GF-D8 (cell line): ENCODE measurements at places on chromosomes 1 and 21.
A peak's percentile ranks its signal among the peaks of the same experiment; 100 is the strongest.

- DNase-seq: peak; percentile 7
Observed at GRCh38 chr1:21365036-21365435, 74.8 kb upstream of the ECE1 start.

- no peak for DNase-seq
Observed at GRCh38 chr1:8821084-8821483, 3.6 kb upstream of the RERE start.

DNA sequence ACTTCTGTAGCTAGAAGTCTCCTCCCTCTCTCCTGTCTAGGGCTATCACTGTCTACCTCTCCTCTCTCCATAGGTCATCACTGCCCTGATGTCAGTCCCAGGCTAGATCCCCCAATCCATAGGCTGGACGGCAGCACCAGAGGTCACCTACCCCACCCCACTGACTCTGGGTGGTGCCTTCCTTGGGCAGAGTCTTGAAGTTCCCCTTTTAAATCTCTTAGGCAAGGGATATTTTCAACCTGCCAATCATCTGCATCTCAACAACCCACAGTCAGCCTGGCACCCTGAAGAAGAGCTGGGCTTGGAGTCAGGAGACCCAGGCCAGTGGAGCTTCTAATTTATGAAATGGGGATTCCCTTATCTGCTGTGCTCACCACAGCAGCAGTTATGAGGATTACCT is 13.2 kb downstream of the MYBPH start:
- DNase-seq: no peak

DNA sequence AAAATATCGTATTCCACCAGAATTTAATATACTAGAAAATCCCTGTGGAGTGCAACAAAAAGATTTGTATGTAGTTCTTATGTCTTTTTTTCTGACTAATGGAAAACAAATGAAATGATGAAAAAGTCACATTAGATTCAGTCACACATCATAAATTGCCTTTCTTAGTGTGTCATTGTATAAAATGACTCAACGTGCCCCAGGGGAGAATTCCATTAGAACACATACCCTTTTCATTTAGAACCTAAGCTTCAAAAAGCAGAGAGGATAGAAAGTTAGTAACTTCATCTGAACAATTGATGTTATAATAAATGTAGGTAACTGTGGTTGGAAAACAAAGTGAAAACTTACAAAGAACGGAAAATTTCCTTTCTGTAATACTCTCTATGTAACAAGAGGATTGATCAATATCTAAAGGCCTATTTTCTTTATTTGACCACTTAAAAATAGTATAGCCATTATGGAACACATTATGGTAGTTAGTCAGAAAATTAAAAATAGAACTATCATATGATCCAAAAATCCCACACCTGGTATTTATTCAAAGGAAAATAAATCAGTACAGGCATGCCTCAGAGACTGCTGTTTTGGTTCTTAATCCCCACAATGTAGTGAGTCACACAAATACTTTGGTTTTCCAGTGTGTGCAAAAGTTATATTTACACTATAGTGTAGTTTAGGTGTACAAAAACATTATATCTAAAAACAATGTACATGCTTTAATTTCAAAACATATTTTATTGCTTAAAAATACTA is 1016.1 kb downstream of the KCNT2 start:
- no peak for DNase-seq

DNA sequence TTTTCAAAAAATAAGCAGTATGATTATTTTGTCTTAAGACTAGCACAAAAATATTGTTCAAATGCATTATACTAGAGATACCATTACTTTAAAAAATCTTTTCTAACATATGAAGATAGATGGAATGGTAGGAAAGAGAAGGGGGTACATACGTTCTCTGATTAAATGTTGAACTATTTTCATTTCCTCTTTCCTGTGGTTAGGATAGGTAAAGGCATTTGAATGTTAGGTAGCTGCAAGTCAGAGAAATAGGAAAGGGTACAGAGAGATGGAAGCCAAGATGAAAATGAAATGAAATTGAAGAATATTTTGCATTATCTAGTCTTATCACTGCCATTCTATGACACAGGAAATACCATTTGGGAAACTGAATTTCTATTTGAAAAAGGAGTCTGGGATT is 28.3 kb downstream of the TLCD4 start:
- DNase-seq: no peak

DNA sequence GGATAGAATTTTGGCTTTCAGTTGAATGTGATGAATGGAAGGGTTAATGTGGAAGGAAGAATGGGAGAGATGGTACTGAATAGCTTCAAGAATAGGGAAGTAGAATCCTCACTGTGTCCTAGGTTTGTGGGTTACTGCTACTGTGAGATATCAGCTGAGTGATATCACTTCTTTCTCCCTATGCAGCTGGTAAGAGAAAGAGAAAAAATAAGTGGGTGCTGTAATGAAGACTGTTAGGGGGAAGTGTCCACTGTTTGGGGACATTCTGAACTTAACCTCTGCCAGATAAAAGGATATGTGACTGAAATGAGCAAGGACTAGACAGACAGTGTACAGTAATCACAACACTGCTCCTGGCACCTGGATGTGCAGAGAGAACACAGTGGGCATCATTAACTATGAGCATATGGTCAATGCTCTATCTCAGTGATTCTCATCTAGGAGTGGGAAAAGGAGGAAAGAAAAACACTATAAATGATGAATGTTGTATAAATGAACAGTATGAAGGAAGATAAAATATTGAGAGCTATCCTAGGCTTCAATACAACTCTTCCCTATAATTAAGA is 25.6 kb upstream of the MOB3C start:
- DNase-seq: no peak

DNA sequence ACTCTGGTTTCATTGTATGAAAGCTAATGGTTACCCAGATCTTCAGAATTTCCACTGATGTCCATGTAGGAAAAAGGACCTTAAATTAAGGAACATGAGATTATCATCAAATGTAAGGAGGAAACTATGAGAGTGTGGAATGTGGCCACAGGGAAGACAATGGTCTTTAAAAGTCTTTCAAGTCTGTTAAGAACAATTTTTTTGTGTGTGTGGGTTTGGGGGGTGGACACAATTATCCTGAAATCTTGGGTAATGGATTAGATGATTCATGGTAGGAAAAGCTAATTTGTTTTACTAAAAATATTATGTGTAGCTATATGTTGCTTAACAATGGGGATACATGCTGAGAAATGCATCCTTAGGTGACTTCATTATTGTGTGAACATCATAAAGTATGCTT is 72.9 kb downstream of the PLA2G4A start:
- no peak for DNase-seq

GRCh38 chr1:23514111-23514679 is 16.8 kb downstream of the E2F2 start:
- DNase-seq: no peak

- no peak for DNase-seq
Observed at GRCh38 chr1:161225178-161225533, 704 bp upstream of the TOMM40L start.

DNA sequence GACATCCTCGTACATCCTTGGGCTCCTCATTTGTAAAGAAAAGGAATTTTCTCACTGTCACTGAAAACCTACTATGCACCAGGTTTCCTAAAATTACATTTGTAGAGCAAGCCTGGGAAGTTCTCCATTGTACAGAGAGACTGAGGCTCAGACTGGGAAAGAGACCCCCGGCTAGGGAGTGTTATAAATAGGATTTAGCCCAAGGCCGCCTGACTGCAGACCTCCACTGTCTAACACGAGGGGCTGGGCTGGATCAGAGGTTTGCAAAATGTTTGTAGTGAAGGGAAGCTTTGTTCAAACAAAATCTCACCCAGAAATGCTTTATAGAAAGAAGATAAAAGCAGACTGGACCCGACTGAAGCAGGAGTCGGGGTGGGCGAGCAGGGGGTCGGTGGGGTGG is 131.3 kb downstream of the ACTL8 start:
- no peak for DNase-seq

DNA sequence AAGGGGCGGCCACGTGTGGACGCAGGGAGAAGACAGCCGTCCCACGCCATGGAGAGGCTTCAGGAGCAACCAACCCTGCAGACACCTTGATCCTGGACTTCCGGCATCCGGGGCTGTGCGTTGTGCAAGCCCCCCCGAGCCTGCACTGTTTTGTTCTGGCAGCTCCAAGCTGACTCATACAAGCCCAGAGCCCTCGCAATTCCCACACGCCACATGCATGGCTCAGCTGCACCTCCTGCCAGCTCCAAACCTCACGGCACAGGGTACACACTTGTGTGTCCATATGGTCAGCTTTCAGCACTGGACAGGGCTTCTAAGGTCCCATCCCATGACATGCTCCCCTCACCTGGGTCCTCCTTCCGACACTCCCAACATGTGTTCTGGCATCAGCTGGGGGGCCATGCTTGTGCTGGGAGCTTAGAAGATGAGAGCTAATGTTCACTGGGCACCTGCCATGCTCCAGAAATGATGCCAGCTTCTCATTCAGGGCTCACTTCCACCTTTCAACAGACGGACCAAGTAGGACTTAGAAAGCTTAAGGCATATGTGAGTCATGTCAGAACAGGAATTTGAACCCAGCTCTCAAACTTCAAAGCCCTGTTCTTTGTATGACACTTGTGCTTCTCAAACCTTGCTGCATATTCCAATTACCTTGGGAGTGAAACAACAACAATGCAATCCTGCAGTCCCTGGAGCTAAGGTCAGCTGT is 137.3 kb downstream of the PGBD5 start:
- no peak for DNase-seq

DNA sequence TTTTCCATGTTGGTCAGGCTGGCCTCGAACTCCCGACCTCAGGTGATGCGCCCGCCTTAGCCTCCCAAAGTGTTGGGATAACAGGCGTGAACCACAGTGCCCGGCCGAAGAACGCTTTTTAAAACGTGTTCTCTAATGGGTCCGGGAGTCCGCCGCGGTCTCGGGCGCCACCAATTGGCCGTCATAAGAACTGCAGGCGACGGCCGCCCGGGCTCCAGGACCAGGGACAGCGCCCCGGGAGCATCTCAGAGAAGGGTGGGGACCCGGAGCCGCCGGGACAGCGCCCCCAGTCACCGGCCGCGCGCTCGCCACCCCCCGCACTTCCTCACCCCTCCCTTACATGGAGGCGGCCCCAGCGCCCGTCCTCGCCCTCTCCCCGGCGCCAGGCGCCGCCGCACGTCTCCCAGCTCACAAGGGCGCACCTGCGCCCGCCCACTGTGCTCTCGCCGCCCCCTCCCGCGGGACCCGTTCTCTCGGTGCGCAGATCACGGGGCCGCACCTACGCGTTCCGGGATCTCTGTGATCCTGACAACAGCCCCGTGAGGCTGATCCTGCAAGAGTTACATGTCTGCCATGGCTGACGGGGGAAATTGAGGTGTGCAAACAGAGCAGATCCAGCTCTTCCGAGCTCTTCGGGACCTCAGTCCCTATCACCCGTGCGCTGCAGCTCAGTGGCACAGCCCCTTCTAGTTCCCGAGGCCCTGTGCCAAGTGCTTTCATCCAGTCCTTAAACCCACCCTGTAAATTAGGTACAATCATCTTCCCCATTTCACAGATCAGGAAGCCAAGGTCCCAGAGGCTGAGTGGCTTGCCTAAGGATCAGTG is 9.8 kb downstream of the RAP1GAP start:
- DNase-seq: no peak

- no peak for DNase-seq
Observed at GRCh38 chr1:1185101-1185765, 11.6 kb downstream of the TTLL10 start.

DNA sequence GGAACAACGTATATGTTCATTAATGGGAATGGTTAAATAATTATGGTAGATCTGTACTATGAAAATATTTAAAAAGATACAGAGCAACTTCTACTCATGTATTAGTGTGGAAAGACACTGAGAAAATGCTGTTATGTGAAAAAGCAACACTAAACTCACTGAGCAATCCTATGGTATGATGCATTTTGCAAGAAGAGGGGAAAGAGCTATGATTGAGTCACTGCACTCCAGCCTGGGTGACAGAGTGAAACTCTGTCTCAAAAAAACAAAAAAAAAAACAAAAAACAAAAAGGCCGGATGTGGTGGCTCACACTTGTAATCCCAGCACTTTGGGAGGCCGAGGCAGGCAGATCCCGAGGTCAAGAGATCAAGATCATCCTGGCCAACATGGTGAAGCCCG is 44.4 kb downstream of the ATP5PO start:
- DNase-seq: no peak

DNA sequence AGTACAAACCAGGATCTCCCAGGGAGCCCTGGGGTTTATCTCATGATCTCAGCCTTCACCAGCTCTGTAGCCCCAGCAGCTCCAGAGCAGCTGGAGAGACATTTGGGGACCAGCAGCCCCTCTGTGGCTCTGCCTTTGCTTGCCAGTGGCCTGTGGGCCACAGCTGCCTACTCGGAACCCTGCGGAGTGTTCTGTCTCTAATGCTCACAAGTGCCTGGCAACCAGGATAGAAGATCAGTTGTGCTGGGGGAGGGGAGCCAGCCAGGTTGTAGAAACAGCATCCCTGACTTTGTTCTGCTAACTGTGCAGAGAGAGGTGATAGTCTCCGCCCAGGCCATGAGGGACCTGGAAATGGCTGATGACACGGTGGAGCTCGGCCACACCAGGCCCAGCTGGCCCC is 50.9 kb upstream of the KCNJ15 start:
- no peak for DNase-seq

DNA sequence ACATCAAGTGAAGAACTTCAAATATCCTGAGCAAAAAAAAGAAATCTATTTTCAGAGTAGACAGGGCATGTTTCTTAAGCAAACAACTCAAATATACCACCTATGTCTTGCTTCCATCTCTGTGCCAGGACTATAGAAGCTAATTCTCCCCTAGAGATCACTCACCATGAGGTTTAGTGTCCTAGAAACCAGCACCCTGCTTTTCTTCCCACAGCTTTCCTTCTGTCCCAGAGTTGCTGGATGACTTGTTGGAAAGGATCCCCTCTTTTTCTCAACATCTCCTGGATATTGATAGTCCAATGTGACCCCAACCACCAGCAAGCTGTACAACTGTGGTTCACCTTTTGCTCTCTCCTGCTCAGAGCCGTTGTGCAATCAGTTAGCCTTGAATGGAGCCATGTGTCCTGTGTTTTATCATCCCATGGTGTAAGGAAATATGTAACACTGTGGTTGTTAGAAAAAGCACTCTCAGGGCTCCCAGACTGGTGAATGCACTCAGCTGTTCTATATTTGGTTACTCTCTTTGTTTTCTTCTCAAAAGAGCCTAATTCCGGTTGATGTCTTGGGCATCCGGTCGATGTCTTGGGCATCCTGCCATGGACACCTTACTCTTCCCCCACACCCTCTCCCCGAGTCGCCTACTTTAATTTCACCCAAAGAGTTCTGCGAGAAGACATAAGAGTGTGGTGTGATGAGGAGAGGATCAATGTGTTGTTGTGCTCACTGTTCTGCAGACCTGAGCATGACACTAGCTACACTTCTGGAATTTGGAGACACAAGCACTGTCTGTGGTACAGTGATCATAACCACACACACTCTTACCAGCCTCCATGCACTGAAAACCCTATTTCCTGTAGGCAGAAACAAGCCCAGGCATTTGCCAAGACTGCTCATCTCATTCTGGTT is 1.7 kb downstream of the TNFSF4 start:
- DNase-seq: no peak

DNA sequence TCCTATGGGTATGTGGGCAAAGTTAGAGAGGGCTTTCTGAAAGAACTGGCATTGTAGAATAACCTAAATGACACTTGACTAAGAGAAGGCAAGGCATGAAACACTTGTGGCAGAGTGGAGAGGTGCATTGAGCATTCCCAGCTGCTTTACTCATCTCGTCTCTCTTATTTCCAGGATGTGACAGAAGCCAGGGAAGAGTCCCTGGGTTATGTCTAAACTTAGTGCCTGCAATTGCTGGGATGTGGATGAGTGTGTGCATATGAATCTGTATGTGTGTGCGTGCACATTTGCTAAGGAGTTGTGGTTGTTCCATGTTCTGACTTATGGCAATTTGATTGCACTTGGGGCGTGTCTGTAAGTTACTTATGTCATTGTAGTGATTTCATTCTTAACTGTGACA is 1326.5 kb upstream of the B3GALT2 start:
- DNase-seq: no peak

- no peak for DNase-seq
Observed at GRCh38 chr1:11486231-11487009, 7.5 kb downstream of the DISP3 start.
